T follicular helper cell (primary cell): ENCODE measurements at places on chromosomes 7 and 10.

DNA sequence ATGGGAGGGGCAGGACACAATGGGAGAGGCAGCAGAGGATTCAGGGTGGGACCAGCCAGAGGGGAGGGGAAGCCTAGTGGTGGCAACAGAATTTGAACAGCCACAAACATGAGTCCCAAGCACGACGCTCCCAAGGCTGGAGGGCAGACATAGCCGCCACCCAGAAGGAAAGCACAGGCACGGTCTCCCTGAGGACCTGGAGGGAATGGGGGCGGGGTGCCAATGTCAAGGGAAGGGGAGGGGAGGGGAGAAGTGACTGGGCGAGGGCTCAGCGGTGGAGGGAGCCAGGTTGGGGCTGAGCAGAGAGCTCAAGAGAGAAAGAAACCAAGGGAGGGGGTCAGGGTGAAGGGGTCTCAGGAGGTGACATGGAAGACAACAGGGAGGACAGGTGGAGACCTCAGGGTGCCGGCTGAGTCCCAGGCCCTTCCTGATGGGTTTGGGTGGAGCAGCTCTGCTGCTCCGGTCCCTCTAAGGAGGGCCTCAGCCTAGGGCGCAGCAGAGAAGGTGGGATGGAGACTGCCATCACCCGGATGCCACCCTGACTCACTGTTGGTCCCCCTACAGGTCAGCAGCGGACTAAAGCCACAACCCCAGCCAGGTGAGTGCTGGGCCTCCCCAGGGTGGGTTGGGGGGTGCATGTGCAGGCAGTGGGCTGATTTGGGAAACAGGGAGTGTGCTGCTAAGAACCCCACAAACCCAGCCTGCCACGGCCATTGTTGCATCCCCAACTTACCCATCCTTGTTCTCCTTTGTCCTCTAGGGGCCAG is 24.2 kb downstream of the PILRA start:
- DNase-seq: no peak

DNA sequence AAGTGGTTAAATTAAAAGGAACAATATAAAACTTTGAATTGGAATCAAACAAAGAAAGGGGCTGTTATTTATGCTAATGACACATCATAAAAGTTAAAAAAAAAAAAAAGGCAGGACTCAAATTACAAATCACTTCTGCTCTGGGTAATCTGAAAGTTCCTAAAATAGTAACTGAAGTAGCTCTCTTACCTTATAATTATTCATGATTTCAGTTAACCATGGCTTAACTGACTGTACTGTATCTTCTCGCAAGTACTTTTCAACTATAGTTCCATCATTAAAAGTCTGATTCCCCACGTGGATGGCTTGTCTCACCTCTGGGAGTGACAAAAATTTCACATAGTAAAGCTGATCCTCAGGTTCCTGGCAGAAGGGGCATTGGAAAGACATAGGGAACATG is 82.5 kb downstream of the CPVL start:
- no peak for DNase-seq

- DNase-seq: no peak
Measured at GRCh38 chr10:4306871-4307270, 519.1 kb upstream of the AKR1E2 start.

DNA sequence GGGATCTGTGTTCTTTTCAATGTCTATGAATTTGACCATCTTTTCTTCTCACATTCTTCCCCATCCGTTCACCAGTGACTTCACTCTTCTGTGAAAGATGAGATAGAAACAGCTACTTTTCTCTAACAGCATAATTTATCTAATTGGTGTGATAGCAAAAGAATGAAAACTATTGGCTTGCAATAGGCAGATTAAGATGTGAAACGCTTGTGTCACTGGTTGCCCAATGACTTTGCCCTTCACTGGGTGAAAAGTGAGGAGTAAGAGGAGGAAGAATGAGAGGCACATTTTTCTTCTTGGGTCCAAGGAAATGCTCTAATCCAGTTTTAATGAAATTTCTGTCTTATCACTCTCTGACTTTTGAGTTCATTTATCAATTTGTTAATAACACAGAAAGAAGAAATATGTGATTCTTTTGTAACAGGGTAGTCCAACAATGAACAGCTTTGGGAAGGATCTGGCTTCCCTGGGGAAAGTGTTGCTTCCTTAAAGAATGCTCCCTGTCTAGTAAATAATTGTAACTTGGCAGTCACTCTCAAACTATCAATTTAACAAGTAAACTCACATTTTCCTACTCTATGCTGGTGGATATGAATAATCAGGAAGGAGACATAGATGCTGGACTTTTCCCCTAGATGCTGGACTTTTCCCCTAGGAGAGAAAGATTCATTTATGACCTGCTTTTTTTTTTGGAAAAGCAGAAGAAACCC is 35.1 kb downstream of the BET1 start:
- no peak for DNase-seq

- no peak for DNase-seq
Measured at GRCh38 chr7:84073186-84073875, 121.3 kb downstream of the SEMA3A start.

DNA sequence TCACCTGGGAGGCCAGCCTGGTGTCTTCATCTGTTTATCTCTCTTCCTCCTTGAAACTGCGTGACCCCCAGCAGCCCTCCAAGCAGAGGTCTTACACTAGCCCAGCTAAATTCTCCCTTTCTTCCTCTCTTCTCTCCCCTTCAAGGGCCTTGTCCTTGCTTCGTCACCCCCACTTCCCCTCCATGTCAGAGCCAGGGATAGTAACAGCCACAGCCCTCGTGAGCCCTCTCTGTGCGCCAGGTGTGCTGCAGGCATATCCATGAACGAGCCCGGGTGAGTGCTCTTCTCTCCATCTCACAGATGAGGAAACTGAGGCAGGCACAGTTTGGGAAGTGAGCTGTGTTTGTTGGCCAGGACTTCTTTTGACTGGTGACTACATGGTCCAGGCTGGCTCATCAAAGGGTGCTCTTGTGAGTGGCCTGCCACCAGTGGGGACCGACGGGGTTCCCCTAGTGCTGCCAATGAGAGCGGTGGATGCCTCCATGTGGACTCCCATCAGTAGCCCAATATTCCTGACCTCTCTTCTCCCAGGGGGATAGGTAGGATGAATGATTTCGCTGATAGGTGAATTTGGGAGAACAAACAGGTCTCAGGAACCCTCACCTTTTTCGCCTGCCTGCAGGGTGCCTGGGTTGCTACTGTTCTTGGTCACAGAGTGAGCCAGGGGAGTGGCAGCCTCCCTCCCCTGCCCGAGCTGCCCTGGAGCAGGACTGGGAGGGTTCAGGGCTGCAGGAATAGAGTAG is 38.1 kb downstream of the ADRA2A start:
- DNase-seq: no peak

GRCh38 chr10:77175631-77176222 is 461.9 kb downstream of the KCNMA1 start:
- DNase-seq: no peak

GRCh38 chr10:93420944-93421825 is 60.9 kb downstream of the MYOF start:
- no peak for DNase-seq

DNA sequence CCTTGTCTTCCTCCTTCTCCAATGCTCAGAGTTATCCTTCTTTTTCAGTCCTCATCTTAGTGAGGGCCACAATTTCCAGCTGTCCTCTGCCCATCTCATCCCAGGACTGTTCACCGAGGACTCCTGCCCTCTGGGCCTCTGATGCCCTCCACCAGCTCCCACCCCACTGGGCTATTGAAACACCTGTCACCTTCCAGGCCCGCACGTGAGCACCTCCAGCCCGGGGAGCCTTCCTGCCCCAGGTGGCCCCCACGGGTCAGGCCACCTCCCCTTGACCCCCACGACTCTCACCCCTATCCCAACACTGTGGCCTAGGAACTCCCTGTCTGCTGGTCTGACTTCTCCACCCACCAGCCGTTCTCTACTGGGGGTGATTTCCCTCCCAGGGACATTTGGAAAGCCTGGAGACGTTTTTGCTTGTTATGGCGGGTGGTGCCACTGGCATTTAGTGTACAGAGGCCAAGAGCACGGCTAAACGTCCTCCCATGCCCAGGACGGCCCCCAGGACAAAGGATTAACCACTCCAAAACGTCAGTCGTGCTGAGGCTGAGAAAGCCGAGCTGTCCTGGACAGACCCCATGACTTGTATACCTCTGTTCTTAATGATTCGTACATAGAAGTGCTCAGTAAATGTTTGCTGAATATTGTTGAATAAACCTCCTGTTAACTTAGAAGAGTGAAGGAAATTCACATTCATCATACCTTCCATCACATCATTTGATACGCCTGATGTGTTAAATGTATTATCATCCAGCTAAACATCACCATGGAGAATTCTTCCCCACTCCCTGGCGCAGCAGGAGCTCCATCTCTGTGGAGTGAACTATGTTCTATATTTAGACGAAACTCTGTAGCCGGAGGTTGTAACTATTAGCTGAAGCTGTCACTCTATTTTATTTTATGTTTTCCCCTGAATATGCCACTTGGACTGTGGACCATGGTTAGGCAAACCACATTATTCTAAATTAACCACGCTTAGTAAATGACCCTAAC is 270.1 kb upstream of the SHH start:
- DNase-seq: no peak

GRCh38 chr10:14008740-14009080 is 322.0 kb downstream of the FRMD4A start:
- no peak for DNase-seq

- no peak for DNase-seq
Measured at GRCh38 chr7:68821846-68822245, 776.4 kb upstream of the AUTS2 start.

DNA sequence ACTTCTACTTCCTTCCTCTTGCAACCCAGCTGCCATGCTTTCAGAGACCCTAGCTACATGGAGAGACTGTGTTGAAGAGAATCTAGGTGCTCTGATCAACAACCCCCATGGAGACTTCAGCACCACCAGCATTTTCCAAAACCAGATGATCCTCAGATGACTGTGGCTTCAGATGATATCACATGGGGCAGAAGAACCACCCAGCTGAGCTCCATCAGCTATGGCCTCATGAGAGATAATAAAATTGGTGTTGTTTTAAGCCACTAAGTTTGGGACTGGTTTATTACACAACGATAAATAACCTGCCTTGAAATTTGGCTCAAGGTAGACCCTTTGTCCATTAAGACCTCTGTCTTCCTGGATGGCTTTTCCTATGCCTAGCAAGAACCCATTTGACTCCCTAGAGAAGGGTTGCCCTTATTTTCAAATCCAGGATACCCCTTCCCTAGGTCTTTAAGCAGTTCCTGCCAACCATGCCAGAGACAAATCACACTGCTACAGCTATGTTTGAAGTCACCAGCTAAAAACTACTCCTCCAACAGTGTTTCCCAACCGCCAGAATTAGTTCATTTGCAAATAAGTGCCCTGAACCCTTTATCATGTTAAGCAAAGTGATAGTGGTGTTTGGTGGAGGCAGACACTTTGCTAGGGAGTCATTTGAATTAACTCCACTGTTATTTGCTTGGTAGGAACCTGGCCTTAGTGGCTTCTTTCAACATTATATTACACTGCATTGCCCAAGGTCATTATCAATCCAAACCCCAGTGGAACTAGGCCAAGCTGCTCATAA is 136.9 kb upstream of the PALS2 start:
- DNase-seq: no peak

DNA sequence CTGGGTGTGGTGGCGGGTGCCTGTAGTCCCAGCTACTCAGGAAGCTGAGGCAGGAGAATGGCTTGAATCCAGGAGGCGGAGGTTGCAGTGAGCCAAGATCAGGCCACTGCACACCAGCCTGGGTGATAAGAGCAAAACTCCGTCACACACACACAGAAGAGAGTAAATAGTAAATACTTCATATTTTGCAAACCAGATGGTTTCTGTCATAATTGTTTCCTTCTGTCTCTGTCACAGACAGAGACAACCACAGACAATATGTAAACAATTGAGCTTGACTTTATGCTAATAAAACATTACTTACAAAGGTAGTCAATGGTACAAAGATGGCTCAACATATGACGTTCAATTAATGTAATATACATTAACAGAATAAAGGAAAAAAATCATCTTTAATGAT is 83.7 kb downstream of the JMJD1C start:
- DNase-seq: no peak
